Activated CD8-positive, alpha-beta T cell treated with anti-CD3 and anti-CD28 coated beads, Interleukin-2, amount 10 ng/mL, durations not matched to agents 7 days and 5 days (primary cell): ENCODE measurements at places on chromosomes 6 and 20. TPM values are rescaled to one million over a fixed set of nuclear protein-coding genes. Genes with fewer than 3 reads are reported as not detected.

DNA sequence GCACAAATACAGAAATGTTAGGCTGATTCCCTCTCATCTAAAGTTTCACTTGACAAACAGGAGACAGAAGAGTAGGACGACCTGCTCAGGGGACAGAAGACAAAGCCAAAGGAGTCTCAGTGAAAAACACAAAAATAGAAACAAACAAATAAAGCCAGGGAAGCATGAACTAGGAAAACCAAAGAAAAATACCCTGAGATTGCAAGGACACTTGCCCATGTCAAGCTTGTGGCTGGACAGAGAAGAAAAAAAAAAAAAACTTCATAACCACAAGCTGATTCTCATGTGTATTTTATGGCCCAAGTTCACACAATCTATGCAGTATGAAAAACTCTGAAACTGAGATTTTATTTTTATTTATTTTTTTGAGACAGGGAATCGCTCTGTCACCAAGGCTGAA is 85.6 kb upstream of the BEND6 start:
- peaks cover 2% of the 10 kb centered on the region for H3K27me3 ChIP-seq
- DNase-seq = no peak
- H3K4me1 ChIP-seq = no peaks in the 10 kb centered on the region

DNA sequence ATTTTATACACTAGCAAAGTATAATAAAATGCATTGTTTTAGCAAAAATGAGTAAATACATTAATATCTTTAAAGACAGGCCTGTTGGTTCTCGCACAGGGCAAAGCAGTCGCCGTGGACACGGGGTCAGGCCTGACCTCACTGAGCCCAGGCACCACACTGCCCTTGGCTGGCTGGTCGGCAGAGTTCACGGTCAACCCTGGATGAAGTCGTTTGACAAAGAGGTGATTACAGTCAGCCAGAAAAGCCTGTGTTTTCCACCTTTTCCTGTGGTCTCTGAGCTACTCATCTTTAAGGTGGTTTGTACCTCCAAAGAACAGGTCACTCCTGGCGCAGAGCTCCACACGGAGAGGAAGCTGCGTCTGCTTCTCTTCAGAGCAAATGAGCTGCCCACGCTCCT is 191.5 kb downstream of the DLL1 start:
- peaks cover 1% of the 10 kb centered on the region for H3K36me3 ChIP-seq
- H3K4me3 ChIP-seq = no peak overlapping the region
- H3K27ac ChIP-seq = no peak overlapping the region
- peaks cover 10% of the 10 kb centered on the region for H3K4me1 ChIP-seq

- no peaks in the 10 kb centered on the region for H3K4me1 ChIP-seq
- H3K27ac ChIP-seq = no peak overlapping the region
- no peak for DNase-seq
- no peaks in the 10 kb centered on the region for H3K27me3 ChIP-seq
Observed at GRCh38 chr20:14951707-14952418, 614.5 kb upstream of the FLRT3 start.

- no peaks in the 10 kb centered on the region for H3K4me1 ChIP-seq
- H3K27me3 ChIP-seq = peaks cover 4% of the 10 kb centered on the region
- no peak overlapping the region for H3K27ac ChIP-seq
- H3K4me3 ChIP-seq = no peak overlapping the region
Observed at GRCh38 chr6:7628909-7629308, 38.9 kb downstream of the SNRNP48 start.

DNA sequence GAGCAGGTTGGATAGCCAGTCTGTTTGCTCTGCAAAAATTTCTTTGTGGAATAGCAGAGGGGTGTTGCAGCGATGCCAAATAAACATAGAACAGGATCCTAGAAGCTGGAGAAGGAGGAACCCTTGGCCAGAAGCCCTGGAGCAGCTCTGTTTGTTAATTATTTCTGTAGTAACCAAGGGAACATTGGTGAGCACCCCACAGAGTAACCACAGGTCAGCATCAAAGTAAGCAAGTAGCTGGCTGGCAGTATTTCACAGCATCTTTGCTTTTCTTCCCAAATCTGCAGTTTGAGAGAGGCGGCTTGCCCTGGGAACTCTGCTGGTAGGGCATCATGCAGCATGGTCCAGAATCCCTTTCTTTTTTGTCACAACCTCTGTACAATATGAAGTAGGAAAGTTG is 12.7 kb upstream of the APMAP start:
- H3K4me1 ChIP-seq = no peaks in the 10 kb centered on the region
- H3K27ac ChIP-seq = no peak overlapping the region
- no peak for DNase-seq
- no peaks in the 10 kb centered on the region for H3K27me3 ChIP-seq

GRCh38 chr6:11350294-11350693 is 117.8 kb upstream of the NEDD9 start:
- no peak overlapping the region for H3K27ac ChIP-seq
- no peak overlapping the region for H3K4me3 ChIP-seq
- H3K36me3 ChIP-seq = peaks cover 74% of the 10 kb centered on the region
- no peak for DNase-seq
- no peaks in the 10 kb centered on the region for H3K27me3 ChIP-seq

DNA sequence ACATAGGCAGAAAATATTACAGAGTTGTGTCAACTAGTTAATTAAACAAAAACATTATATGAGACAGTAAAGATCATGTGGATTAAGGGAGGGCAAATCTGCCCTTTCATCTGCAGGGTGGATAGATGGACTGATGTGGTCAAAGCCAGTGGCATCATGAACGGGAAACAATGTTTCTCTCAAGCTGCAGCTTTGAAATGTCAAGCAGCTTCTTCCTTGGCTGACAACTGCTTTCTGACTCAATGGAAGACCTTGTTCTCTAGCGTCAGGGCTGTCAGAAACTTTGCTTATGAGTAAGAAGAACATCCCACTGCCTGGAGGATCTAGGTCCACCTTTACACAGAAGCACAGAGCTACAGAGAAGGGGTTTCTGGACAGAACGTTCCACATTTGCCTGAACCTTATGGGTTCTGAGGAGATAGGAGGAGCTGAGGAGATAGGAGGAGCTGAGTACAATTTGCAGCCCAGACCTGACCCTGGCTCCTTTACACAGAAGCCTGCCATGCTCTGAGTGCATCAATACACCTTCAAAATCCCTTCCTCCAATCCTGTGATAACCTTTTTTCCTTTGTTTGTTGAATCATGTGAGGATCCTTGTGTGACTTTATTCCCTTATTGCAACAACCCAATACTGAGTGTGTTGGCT is 6.1 kb downstream of the CST5 start:
- peaks cover 6% of the 10 kb centered on the region for H3K27me3 ChIP-seq
- peaks cover 2% of the 10 kb centered on the region for H3K4me1 ChIP-seq
- H3K27ac ChIP-seq = no peak overlapping the region
- H3K36me3 ChIP-seq = no peaks in the 10 kb centered on the region

GRCh38 chr6:165986914-165987482 is 180.7 kb downstream of the TBXT start:
- H3K4me3 ChIP-seq = no peak overlapping the region
- peaks cover 67% of the 10 kb centered on the region for H3K27me3 ChIP-seq
- DNase-seq = no peak
- H3K36me3 ChIP-seq = no peaks in the 10 kb centered on the region
- peaks cover 13% of the 10 kb centered on the region for H3K4me1 ChIP-seq

DNA sequence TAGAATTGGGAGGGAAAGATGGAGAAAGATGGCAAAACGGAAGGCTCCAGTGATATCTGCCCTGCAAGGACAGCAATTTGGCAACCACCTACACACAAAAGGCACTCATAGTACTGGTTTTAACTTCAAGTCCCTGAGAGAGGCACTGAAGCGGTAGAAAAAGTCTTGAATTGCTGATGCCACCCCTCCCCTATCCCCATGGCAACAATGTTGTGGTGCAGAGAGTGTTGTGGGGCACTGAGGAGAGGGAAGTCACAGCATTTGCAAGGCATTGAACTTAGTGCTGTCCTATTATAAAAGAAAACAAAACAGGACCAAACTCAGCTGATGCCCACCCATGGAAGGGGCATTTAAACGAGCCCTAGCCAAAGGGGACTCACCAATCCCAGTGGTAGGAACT is 343.7 kb downstream of the HAO1 start:
- H3K27me3 ChIP-seq = no peaks in the 10 kb centered on the region
- no peak overlapping the region for H3K27ac ChIP-seq
- H3K36me3 ChIP-seq = no peaks in the 10 kb centered on the region
- DNase-seq = no peak

DNA sequence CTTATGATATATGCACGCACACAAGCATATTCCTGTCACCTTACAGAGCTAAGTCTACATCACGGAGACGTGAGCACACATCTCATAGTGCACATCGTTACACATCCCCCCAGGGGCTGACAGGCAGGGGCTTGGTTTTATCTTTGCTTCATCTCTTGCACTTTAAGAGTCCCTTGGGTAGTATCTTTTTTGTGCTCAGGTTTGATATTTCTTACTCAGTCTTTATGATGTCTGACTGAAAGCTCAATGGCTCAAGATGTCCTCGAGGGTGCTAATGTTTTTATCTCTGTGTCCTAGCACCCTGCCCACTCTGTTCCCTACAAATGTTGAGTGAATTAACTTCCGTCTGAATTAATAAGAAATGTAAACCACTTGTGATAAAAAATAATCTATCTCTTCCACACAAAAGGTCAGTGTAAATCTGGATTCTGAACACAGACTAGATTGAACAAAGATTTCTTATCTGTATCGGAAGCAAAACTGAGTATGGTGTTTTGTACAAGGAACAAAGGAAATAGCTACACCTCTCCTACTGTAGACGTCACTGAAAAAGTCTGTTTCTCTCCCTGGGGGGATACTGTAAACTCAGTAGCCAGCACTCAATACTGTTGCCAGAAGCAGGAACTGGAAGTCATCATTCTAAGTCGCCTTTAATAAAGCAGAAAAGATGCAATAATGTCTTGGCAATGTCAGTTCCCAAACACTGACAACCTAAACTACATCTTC is 195.1 kb downstream of the PRKN start:
- no peaks in the 10 kb centered on the region for H3K27me3 ChIP-seq
- H3K4me1 ChIP-seq = no peaks in the 10 kb centered on the region
- no peak overlapping the region for H3K4me3 ChIP-seq

- DNase-seq = no peak
- H3K4me1 ChIP-seq = peaks cover 6% of the 10 kb centered on the region
- H3K27me3 ChIP-seq = no peaks in the 10 kb centered on the region
- H3K27ac ChIP-seq = no peak overlapping the region
- H3K36me3 ChIP-seq = no peaks in the 10 kb centered on the region
Observed at GRCh38 chr20:8303651-8304050, 171.6 kb downstream of the PLCB1 start.

DNA sequence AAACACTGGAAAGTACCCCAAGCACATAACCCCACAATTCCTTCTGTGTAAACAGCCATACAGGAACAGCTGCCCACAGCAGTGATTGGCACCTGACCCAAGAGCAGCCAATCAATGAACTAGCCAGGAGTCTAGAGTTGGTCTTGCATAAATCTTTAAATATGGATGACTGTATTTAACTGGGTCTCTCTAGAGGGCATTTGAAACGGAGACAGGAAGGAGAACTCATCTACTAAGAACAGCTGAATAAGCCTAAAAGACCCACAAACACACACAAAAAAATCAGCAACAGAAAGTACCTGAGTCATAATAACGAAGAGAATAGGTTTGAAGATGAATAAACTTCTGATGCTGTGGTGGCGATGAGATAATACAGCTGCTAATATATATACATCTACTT is 49.0 kb upstream of the ASF1A start:
- H3K27ac ChIP-seq = peak overlapping the region; percentile 55
- H3K4me3 ChIP-seq = no peak overlapping the region
- H3K4me1 ChIP-seq = peaks cover 17% of the 10 kb centered on the region
- H3K27me3 ChIP-seq = no peaks in the 10 kb centered on the region
- no peak for DNase-seq
- peaks cover 36% of the 10 kb centered on the region for H3K36me3 ChIP-seq

DNA sequence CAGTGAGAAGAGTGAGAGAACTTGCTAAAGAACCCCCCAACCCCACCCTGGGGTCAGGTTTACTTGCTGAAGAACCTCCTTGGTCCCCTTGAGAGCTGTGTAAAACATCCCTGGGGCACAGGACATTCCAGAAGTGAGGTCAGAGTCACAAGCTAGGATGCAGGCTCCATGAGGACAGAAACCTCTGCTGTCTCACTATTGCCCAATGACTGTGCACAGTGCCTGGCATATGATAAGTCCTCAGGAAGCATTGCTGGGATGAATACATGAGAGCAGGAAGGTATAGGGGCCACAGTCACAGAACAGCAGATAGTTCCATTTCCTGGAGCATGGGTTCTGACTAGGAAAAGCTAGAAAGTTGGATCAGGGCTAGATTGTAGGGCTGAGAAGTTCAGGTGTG is 18.4 kb downstream of the NT5E start:
- no peak overlapping the region for H3K4me3 ChIP-seq
- no peak for DNase-seq
- H3K36me3 ChIP-seq = peaks cover 1% of the 10 kb centered on the region
- peaks cover 39% of the 10 kb centered on the region for H3K4me1 ChIP-seq
- H3K27me3 ChIP-seq = no peaks in the 10 kb centered on the region
- peak overlapping the region; percentile 5 for H3K27ac ChIP-seq

GRCh38 chr6:149129371-149130077 is 188.0 kb upstream of the TAB2 start:
- no peak overlapping the region for H3K4me3 ChIP-seq
- DNase-seq = peak; percentile 20
- peaks cover 53% of the 10 kb centered on the region for H3K36me3 ChIP-seq
- H3K27me3 ChIP-seq = no peaks in the 10 kb centered on the region
- peak overlapping the region; percentile 83 for H3K27ac ChIP-seq

GRCh38 chr6:12165297-12165696 is 124.9 kb upstream of the EDN1 start:
- H3K4me3 ChIP-seq = no peak overlapping the region
- no peaks in the 10 kb centered on the region for H3K27me3 ChIP-seq
- no peak overlapping the region for H3K27ac ChIP-seq
- no peak for DNase-seq
- H3K36me3 ChIP-seq = peaks cover 32% of the 10 kb centered on the region

DNA sequence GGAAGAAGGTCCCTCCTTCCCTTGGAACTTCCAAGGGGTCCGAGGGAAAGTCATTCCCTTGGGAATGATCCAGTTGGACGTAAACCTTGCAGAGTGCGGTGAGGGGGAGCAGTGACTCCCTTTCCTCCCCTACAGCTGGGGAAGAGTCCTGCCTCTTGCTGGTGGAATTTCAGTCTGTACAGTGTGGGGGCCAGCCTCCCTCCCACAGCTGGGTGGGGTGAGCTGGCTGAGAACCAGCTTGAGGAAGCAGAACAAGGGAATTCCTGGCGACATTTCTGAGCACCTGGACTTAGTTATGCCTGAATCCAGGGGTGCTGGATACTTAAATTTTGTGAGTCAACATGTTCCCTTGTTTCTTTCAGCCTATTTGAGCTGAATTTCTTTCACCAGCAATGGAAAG is 152.0 kb downstream of the ANKRD60 start:
- peaks cover 4% of the 10 kb centered on the region for H3K27me3 ChIP-seq
- H3K36me3 ChIP-seq = no peaks in the 10 kb centered on the region
- H3K4me3 ChIP-seq = no peak overlapping the region
- peaks cover 8% of the 10 kb centered on the region for H3K4me1 ChIP-seq

DDO gene
- not detected for total RNA-seq

ZSCAN12 gene
- 11.4 TPM for total RNA-seq

CASP8AP2 gene
- 42.5 TPM for total RNA-seq

HLA-DQB1 gene
- 15.1 TPM for total RNA-seq

DNAH8 gene
- not detected for total RNA-seq

PBOV1 gene
- total RNA-seq = not detected

LY6G6D gene
- not detected for total RNA-seq

CST2 gene
- not detected for total RNA-seq

FILIP1 gene
- total RNA-seq = not detected

PRL gene
- total RNA-seq = not detected

VNN1 gene
- not detected for total RNA-seq

ZDHHC14 gene
- total RNA-seq = 12.1 TPM
